ENCODE measurements at places on chromosomes 3 and 15.

DNA sequence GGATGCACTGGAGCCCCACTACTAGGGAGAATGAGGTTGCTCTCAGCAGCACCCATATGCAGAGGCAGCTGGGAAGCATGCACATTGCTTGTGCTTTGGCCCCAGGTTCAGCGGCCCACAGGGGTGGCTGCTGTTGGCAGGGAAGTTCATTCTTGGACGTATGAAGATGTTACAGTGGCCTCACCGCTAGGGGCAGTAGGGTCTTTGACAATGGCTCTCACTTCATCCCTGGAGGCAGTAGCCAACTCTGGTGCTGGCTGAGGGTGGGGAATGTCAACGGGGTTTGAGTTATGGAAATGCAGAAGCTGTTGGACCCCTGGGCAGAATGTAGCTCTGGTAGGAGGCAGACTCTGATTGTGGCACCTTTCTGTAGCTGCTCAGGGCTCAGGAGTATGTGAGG is 279.9 kb downstream of the SCAPER start:
- DNase-seq: no peak

DNA sequence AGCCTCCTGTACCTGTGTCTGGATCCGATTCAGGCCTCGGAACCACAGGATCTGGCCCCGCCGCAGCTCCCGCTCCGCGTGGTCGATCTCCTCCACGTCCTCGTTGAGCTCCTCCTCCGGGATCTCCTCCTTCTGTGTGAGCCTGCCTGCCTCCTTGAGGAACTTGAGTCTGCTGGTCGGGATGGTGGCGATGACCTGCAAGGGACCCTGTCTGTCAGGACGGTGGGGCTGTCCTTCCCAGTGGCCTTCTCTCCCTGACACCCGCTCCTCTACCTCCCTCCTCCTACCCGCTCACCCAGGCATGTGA is 17.2 kb upstream of the SEC13 start:
- DNase-seq: no peak

GRCh38 chr15:88699861-88700260 is 61.0 kb downstream of the ISG20 start:
- DNase-seq: no peak

DNA sequence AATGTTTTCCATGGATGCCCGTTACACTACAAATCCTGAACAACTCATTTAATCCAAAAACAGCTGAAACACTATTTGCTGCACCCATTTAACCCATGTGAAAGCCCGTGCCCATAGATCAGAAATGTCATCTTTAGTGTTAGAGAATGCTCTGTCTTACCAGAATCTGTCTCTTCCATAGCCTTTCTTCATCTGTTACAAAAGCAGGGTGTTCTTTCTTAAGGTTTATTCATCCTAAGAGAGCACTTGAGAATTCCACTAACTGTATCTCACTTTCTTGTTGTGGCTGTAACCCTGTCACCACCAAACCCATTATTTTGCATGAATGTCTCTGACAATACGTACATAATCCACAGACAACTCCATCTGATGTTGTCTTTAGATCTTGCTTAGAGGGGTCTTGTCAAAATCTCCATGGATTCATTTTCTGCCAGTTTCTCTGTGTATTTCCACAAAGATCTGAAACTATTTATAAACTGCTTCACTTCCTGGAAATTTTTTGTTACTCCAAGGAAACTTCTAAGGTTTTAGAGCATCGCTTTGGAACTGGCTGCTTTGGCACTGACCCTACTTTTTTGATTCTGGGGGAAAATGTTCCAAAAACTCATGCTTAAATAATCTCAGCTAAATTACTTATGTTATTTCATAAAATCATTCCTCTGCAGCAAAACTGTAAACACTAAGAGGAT is 167.8 kb upstream of the CCDC54 start:
- DNase-seq: peak; percentile 86

DNA sequence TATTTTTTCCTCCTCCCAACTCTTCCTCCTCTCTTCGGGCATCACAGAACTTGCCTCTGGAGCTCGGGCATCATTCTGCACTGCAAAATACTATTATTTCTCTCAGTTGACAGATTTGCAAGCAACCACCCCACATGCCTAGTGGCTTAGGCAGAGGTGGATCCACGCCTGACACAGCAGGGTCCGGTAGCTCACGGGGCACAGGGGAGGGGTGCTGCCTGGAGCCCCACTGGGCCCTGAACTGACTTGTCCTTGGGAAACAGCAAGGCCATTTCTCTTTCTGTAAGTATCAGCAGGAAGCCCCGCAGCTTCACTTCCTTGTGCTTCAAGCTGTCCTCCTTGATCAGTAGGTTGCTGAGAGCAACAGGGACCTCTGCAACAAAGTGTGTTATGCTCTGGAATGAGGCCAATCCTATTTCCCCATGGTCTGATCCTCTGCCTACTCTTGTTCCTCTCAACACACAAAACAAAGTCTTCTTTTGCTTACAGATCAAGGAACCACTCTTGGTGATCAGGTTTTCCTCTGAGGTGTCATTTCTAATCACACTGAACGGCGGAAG is 69.1 kb downstream of the FAM174B start:
- DNase-seq: peak; percentile 66

DNA sequence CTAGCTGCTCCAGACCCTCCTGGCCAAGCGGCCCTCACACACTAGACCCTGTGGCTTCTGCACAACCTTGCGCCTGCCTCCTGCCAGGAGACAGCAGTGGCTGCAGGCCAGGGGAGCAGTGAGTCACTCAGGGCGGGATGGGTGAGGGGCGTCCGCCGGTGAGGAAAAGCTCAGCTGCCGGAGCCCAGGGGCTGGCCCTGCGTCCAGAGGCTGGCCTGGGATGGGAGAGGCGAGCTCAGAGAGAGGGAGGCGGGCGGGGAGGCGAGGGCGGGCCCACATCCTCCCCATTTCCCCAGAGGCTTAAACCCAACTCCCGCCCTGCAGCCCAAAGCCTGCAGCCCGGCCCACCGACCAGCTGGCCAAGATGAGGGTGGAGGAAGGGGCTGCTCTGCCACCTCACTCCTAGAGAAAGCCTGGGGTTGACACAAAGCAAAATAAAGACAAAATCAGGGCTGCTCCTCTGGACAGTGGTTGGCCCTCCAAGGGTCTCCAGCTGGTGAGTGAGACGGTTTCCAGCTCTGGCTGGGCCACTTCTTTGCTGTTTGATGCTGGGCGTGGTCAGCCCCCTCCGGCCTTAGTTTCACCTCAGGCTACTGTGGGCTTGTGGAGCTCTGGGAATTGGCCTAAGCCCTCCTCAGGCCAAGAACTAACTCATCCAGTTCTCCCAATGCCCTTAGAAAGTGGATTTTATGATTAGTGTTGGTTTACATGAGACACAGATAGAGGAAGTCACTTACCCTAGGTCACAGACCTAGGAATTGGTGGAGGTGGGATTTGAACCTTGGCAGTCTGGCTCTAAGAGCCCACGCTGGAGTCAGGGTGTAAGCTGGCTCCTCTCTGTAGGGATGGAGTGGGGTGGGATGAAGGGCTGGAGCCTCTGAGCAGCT is 50.6 kb downstream of the IQSEC1 start:
- DNase-seq: peak; percentile 95

DNA sequence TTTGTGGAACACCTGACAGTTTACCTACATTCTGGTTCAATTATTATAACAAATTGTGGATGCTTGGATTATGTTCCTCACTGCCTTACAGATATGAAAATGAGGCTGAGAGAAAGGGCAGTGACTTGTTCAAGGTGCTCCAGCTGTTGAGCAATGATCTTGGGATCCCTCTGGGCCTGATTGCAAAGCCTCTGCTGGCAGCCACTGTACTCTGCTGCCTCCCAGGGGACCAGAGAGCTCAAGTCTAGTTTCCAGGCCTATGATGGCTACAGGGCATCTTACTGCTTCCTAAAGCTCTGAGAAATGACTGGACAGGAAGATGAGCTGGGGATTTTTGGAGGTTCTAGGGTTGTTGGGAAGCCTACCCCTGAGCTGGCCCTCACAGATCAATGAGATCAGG is 2.3 kb upstream of the SHC4 start:
- no peak for DNase-seq

- no peak for DNase-seq
Observed at GRCh38 chr3:115397433-115397832, 225.9 kb upstream of the GAP43 start.

DNA sequence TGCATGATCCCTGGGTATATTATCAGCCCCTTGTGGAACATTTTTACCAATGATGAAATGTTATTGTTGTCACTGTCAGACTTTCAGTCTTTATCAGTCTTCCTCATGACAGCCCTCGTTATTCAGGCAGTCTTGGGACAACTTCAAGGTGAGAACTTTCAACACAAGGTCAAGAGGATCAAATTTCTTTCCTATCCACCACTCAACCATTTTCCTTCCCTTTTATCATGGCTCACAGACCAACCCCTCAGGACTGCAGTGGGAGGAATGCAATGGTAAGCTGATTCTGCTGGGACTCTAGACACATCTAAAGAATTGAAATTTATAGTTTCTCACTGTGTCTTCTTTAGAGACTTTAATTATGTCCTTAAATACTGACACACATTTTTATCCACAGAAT is 107.0 kb upstream of the LSAMP start:
- no peak for DNase-seq

GRCh38 chr3:147422601-147423536 is 13.7 kb downstream of the ZIC1 start:
- peak; percentile 32 for DNase-seq

DNA sequence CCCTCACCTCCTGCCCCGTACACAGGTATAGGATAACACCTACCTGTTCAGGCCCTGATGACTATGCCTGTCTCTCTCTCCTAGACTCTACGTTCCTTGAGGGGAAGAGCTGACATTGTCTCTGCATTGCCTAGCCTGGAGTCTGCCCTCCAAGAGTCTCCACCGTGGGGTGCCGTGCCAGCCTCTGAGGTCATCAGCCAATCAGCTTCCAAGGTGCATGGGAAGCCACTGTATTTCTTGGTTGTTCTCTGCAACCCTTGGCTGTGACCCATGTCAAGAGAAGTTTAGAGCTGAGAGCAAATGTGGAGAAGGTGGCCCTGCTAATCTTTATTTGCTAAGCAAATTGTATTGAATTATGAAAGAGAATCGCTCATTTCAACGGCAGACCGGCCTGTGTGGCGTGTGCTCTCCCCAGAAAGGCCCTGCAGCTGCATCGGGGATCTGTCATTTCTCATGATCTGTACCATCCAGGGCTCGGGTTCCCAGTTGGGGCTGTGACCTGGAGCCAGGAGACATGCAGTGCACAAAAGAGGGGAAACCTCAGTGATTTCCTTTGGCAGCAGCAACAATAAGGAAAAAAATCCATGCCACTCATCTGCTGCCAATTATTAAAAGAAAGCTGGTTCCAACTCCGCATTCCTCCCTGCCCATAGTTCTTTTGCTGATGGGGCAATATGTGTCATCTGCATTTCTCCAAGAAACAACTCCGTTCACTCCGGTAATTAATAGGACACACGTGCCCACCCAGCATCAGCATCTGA is 182.2 kb downstream of the MEGF11 start:
- no peak for DNase-seq

DNA sequence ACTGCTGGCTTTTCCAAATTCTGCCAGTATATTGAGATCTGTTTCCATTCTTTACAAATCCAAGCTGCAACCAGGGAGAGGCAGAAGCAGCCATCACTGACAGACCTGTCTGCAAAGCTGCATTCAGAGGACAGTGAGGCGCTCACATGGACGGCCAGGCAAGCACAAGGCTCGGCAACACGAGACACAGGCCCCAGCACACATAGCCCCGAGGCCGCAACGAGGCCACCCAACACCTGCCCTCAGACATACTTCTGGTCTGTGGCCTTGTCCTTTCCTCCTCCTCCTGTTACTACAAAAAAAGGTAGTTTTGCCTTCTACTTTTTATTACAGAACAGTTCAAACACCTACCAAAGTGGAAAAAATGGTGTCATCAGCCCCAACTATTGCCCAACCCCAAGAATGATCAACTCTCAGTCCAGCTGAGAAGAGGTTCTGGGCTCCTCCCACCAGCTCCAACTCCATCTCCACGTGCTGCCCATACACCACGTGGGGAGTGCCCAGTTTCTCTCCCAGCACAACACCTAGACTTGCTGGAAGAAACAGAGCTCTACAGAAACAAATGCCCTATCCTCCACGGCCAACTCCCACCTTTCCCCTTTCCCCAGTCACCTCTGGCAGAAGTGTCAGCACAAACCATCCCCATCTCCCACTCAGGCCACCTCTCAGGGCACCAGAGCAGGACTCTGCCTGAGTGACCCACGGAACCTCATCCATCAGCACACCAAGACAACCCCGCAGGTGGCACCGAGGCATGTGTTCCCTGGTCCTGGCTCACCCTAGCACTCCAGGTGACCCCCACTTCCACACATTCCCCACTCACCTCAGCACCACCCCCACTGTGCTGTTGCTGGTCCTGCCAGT is 7.4 kb downstream of the ZXDC start:
- no peak for DNase-seq

DNA sequence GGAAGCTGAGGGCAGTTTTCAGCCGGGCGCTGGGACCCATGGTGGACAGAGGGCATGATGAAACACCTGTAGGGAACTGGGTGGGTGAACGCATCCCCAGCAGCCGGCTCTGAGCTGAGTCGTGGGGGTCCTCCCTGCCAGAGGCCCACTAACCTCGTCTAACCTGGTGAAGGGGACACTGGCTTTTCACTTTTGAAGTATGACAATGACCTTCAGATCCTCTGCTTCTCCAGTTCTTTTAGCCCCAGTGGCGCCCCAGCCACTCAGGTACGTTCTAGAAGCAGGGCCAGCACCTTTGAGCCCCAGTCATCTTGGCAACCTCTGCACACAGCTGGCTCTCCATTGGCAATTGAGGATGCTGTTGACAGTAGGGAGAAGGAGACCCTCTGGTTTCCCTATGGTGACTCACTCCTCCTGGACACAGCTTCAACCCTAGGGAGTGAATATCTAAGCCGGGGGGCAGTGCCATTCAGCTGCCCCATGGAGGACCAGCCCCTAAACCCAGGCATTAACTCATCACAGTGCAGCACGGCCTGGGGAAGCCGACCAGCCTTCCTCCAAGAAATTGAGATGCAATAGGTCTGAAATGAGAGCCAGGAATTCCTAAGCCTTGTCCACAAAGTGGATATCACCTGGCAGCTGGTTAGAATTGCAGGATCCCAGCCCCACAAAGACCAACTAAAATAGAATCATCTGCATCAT is 46.1 kb downstream of the CMTM6 start:
- DNase-seq: no peak

GRCh38 chr3:60186359-60186758 is 1064.9 kb downstream of the FHIT start:
- DNase-seq: no peak

- DNase-seq: peak; percentile 77
Observed at GRCh38 chr3:138638641-138639040, 30.1 kb downstream of the FAIM start.

DNA sequence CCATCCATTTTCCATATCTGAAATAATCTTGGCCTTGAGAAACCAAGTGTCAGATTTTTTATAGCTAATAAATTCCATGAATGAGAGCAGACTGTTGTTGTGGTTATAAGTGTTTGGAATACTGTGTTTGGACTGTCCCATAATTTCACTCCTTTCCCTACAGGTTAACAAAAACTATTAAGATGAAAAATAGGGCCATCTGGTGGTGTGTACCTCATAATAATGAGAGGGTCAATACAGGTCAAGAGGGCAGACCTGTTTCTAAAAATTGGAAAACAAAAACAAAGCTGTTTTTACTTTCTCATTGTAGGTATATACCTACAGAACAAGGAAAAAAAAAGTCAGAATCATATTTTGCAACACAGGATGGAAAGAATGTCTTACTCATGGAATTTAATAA is 553.8 kb upstream of the SGO1 start:
- DNase-seq: no peak

Data from muscle of leg (tissue), 16 donors.